ENCODE measurements at places on chromosomes 13 and 19.
A peak's percentile ranks its signal among the peaks of the same experiment; 100 is the strongest.

DNA sequence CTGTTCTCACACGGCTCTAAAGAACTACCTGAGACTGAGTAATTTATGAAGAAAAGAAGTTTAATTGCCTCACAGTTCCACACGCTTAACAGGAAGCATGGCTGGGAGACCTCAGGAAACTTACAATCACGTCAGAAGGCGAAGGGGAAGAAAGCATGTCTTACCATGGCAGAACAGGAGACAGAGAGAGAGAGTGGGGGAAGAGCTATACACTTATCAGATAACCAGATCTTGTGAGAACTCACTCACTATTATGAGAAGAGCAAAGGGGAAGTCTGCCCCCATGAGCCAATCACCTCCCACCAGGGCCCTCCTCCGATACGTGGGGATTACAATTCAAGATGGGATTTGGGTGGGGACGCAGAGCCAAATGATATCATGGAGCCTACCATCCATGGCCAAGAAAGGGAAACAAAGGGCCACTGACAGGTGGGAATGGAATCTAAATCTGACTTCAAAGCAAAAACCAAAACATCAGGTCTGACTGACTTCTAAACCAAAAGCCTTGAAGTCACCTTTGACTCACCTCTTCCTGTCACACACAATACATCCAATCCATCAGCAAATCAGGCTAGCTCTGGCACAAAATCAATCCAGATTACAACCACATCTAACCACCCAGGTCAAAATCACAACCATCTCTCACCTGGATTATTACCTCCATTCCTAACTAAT is 189.7 kb downstream of the ENOX1 start:
- no peak for DNase-seq

GRCh38 chr13:107421028-107421427 is 794.3 kb downstream of the LIG4 start:
- no peak for DNase-seq

DNA sequence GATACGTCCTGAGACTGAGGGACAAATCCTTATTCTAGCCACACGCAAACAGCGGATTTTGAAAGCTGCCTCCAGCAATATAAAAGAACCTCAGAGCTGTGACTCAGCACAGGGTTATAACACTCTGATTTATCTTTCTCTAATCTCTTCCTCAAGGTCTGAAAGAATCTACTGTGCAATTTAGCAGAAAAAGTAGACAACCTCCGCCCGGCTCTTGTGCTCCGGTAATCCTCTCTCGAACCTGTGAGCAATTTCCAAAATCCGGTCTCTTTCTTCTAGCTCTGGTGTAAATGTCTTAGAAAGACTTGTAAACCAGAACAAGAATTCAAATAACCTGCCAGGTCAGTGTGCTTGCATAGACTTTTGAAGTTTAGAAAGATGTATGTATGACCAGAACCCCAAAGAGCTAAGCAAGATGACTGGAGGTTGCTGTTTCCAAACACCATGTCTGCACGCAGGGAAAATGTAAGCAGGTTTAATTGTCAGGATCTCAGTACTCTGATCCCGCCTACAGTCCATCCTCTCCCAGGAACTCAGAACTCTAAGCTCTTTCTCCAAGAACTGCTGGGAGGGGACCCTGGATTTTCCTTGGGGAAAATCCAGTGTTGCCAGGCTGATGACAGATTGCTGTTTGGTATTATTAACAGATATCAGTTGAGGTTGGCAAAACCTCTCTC is 338.1 kb downstream of the RFC3 start:
- no peak for DNase-seq

GRCh38 chr19:44740351-44740824 is 8.1 kb upstream of the BCL3 start:
- no peak for DNase-seq

GRCh38 chr13:107937848-107938247 is 277.5 kb downstream of the LIG4 start:
- DNase-seq: no peak

GRCh38 chr13:98975822-98976261 is 2.0 kb downstream of the DOCK9 start:
- DNase-seq: no peak

DNA sequence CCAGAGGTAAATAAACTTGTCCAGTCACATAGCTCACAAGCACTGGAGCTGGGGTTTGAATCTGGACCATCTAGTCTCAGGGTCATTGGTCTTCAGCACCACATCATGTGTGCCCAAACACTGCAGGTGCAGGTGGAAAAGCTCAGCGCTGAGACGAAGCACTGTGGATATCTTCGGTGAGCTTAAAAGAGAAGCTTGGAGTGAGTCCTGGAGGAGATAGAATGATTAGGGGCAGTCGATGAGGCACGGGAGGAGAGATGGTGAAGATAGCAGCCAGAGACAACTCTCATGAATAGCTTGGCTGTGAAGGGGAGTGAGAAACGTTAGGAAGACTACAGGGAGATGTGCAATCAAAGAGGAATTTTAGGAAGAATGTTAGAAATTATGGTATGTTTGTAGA is 389.3 kb downstream of the FGF9 start:
- no peak for DNase-seq

DNA sequence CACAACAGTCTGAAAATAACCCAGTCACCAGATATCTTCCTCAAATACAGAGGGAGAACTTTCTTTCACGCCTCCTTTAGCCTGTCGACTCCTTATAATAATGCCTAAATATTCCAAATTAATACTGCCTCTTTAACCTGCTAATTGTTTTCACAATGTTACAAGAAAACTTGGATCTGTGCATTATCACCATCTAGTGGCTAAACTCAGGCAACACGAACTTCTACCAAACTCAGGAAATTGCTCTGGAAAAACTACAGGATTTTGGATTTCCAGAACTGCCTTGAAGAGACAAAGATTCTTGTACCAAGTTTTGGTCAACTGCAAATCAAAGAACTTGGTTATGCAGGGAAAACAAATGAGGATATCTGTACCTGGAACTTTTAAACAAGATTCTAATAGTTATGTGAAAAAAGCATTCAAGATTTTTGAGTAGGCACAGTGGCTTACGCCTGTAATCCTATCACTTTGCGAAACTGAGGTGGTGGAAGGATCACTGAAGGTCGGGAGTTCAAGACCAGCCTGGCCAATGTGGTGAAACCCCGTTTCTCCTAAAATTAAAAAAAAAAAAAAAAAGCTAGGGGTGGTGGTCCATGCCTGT is 10.8 kb downstream of the CLN5 start:
- DNase-seq: no peak

GRCh38 chr19:610801-611480 is 21.3 kb downstream of the HCN2 start:
- DNase-seq: peak; percentile 44

DNA sequence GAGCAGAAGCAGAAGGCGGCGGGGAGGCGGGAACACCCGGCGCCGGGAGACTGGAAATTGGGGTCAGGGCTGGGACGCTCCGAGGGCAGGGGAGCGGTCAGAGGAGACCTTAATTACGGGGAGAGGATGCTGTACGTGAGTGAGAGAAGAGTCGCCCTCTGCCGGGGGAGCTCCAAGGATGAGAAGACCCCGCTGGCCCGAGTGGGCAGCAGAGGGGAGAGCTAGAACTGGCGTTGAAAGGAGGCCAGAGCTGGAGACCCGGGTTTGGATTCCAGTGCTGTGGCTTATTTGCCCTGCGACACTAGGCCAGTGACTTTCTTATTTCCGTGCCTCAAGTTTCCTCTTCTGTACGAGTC is 536 bp downstream of the FAM32A start:
- peak; percentile 30 for DNase-seq

GRCh38 chr19:29687244-29687896 is 22.1 kb downstream of the PLEKHF1 start:
- no peak for DNase-seq

- no peak for DNase-seq
Observed at GRCh38 chr19:18439025-18439909, 1.3 kb upstream of the ISYNA1 start.

DNA sequence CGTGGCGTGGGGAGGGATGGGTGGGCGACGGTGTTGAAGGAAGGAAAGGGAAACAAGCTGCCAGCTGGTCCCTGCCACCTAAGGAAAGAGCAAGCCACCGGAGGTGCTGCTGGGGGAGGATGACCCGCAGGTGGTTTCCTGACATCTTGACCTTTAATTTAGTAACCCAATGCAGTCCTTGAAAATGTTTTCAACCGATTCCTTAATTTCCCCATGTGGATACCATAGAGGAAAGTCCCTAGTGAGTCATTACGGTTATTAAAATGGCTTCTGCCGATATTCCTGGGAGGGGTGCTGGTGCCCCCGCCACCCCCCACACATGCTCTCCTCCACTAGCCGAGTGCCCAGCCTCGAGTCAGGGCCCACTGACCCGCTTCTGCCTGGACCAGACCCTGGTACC is 6.3 kb upstream of the ANKRD10 start:
- DNase-seq: no peak

Measured in activated T-cell treated with anti-CD3 and anti-CD28 coated beads for 1 hour (primary cell).